ENCODE measurements at places on chromosomes 2 and 18.

- DNase-seq: no peak
These were observed 383.3 kb downstream of the MTX2 start for GRCh38 chr2:176652300-176653182.

DNA sequence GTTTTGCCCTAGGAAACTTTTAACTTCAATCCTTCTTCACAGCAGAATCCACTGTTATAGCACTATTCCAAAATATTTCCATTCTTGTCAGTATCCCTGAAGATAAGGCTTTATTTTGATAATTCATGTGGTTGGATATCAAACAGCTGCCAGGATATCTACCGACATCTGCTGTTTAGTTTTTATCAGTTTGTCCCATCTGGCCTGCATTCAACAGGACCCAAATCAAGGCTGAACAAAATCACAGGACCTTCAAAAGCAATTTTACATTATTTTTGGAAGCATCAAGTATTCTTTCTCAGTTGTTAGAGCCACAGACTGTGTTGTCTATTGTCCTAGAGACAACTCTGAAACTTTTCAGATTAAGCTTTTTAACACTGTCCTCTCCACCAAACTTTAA lies 429.0 kb upstream of the PIK3C3 start:
- no peak for DNase-seq

GRCh38 chr18:24400587-24400986 lies 3.0 kb upstream of the OSBPL1A start:
- DNase-seq: no peak

GRCh38 chr2:86704459-86704971 lies 15.6 kb upstream of the RMND5A start:
- DNase-seq: no peak

DNA sequence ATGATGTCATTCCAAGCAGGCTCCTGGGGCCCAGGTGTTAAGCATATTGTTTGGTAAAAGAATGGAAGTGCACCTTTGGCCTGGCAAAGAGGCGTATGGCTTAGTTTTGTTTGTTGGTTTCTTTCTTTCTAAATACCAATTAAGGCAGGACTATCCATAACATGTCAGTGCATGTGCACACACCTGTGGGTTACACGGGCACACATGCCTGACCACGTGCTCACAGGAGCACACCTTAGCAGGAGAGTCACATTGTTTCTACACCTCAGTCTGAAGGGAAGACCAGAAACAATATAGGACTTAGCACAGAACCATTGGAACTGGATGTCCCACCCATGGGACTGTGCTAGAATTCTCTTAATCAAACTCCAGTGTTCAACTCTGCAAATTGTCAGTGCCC lies 127.8 kb downstream of the FBXO15 start:
- DNase-seq: no peak
